Right lobe of liver (tissue), 6 donors: ENCODE measurements at places on chromosomes 2 and 18. TPM values are rescaled to one million over a fixed set of nuclear protein-coding genes. Genes with fewer than 3 reads are reported as not detected.

UGT1A9 gene
- 92.7 TPM for total RNA-seq

GRCh38 chr2:235804676-235805075 lies 310.8 kb downstream of the AGAP1 start:
- no peak for DNase-seq

TXNDC2 gene
- total RNA-seq, result not detected

DNA sequence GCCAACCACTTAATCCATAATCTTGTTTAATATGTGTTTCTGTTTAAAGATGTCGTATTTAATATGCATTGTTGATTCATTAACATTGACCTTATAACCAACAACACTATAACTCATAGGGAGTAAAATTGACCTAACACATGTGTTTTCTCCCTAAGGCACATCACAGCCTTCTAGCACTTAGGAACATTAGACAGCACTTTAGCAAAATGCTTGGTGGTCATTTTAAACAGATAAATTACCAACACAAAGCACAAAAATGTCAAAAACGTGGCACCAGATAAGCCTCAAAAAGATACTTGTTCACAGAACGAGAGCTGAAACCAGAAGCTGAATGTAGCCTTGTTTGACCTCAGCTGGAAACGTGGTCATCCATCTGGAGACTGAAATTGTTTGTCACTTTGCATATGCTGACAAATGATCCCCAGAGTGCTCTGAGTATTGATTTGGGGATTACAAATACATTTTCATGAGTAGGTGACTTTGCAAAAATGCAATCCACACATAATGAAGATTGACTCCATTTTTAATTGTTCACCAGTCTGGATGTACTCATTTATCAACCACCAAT lies 139.2 kb downstream of the CCDC102B start:
- DNase-seq, result no peak

SULT6B1 gene
- not detected for total RNA-seq

DNA sequence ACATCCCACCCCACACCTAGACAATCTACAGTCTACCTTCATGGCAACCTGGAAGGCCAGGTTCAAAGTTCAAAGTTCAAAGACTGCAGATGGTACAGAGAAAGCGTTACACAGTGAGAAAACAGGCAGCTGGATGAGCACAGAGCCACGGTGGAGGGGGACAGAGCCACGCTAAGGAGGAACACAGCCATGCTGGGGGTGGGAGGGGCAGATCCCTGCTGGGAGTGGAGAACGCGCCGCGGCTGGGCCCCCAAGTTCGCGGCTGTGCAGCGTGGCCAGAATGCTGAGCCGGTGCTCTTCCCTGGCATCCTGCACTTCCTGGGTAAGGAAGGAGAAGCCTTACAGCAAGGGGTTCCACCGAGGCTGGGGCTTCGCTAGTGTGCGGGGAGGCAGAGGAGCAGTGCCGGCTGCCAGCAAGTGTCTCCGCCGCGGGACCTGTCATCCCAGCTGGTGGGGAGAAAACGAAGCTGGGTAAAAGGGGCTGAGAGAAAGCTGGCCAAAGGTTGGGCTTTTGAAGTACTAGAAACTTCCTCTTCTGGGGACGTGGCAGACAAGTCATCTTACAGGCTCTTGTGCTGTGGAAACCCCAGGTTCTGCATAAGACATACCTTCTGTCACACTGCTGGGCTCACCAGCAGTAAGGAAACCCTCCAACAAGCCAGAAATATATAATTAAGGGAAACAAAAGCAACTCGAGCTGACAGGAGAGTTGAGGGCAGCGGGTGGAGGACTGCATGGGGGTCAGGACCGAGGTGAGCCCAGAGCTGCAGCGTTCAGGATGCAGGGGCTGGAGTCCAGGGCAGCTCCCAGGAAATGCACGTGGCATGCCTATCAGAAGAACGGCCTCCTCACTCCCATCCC lies 115.5 kb downstream of the HDAC4 start:
- DNase-seq, result no peak

DNA sequence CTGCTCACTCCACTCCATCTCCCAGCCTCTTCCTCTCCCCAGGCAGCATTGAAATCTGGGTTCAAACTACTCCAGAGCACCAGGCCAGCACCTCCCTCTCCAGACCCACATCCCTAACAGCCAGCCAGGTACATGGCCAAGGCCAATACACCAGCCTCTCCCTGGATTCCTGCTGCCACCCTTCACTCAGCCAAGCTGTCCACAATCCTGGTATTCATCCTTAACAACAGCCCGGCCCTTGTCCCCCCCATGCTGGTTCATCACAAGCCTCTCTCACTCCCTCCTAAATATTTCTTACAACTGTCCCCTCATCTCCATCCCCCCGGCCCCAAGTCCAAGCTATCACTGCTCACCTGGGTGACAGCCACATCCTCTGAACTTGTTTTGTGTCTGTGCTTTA lies 129.9 kb upstream of the HAAO start:
- no peak for DNase-seq

ANKMY1 gene
- total RNA-seq, result 9.1 TPM

GRCh38 chr18:33316146-33316587 lies 124.4 kb downstream of the CCDC178 start:
- DNase-seq, result no peak

GRCh38 chr2:138534791-138535190 lies 33.2 kb downstream of the SPOPL start:
- DNase-seq, result no peak

NCL gene
- 173 TPM for total RNA-seq

FHOD3 gene
- 0.44 TPM for total RNA-seq

CBLN2 gene
- total RNA-seq, result not detected

ARHGEF4 gene
- 0.44 TPM for total RNA-seq

PLB1 gene
- 1.9 TPM for total RNA-seq

DNA sequence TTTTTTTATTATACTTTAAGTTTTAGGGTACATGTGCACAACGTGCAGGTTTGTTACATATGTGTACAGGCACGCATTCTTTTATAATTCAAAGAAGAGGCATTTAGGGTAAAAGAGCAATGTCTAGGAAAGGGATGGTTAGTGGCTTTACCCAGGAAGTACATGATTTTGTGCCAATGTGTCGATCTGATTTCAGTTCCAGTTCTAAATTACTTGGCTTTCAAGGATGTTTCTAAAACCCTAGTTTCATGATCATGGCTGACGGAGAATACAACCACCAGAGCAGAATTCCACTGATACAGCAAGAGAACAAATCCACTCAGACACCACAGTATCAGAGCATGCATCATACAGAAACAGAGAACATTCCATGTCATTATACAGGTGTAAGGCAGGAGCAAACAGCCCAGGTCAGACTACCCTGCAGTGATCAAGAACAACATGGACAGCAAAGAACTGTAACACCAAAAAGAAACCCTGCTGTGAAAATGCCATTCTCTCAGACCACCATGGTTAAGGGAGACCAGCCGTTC lies 116.7 kb upstream of the STK17B start:
- no peak for DNase-seq

GRCh38 chr2:61529944-61530735 lies 8.0 kb downstream of the XPO1 start:
- DNase-seq, result no peak

ANKRD62 gene
- not detected for total RNA-seq

GRCh38 chr18:37270666-37271052 lies 294.9 kb downstream of the CELF4 start:
- no peak for DNase-seq

DNA sequence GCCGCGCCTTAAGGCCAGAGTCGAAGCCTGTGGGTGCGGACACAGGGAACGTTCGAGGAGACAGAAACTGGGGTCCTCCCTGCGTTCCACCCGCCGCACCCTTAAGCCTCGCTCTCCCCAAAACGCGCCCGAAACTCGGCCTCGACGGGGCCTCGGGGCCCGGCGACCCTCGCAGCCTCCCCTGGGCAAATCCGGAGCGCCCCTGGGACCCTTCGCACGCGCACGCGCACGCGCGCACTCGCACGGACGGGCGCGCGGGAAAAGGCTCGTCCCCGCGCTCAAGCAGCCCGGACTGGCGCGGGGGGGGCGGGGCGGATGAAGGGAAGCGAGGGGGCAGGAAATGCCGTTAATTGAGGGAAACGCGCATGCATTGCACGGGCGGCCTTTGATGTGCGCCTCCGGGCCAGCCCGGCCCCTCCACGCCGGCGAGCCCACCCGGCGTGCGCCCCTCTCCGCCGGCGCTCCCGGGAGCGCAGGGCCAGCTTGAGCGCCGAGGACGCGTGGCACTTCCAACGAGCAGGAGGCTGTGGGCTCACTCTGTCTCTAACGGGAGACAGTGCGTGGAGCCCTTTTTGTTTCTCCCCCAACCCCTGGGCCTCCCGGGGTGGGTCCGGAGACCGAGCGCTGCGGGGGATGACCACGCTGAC lies 5.4 kb upstream of the SALL3 start:
- no peak for DNase-seq

- DNase-seq, result no peak
Measured at GRCh38 chr2:34005901-34006300, 406.8 kb upstream of the FAM98A start.

DNA sequence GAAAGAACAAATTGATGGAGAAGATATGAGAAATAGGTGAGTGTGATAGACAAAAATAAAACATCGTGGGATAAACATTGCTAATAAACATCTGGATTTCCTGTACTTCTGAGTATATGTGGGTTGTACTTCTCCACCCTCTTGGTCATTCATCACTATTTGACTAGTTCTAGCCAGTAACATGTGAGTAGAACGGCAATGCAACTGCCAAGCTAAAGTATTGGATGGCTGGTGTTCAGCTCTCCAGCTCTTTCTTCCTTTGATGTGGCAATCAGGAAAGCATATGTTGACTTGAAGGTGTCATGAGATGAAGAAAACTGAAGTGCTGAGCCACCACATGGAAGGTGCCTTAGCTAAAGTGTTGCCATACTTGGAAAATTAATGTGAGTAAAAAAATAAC lies 144.9 kb downstream of the SCG2 start:
- DNase-seq, result no peak

TLX2 gene
- total RNA-seq, result not detected

C2orf80 gene
- not detected for total RNA-seq

DNA sequence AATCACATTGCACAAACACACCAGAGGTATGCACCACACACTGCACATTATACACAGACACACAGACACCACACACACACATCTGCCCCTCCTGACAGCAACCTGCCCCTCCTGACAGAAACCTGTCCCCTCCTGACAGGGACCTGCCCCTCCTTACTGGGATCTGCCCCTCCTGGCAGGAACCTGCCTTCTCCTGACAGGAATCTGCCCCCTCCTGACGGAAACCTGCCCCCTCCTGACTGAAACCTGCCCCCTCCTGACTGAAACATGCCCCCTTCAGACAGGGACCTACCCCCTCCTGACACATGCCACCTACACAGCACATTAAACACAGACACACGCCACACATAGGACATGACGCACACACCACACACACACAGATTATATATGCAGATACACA lies 88.9 kb downstream of the PXDN start:
- DNase-seq, result no peak

INHBB gene
- total RNA-seq, result 4.1 TPM

GRCh38 chr2:199219551-199219950 lies 238.2 kb downstream of the SATB2 start:
- DNase-seq, result no peak

- DNase-seq, result no peak
Measured at GRCh38 chr18:42274488-42275137, 319.6 kb downstream of the PIK3C3 start.

DNA sequence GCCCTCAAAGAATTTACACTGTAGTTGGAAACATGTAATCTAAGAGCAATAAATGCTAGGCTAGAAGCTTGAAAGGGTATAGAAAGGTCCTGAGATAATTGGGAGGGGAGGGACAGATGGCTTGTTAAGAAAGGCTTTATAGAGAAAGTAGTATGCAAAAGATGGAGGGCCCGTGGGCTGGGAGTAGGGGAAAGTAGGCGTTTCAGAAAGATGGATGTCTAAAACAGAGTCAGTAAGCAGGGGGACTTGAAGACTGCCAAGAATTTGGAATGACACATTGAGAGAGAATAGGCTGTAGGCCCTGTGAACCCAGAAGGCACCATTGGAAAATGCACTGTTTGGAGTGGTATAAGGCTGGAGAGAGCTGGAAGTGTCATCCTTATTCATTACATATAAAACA lies 822 bp downstream of the PSMG2 start:
- DNase-seq, result no peak

GRCh38 chr2:45962177-45962921 lies 310.9 kb downstream of the PRKCE start:
- peak; percentile 73 for DNase-seq

SERPINB10 gene
- total RNA-seq, result 0.24 TPM

- no peak for DNase-seq
Measured at GRCh38 chr2:47867205-47867604, 39.1 kb downstream of the FBXO11 start.

GRCh38 chr18:59454909-59455727 lies 96.1 kb upstream of the LMAN1 start:
- no peak for DNase-seq

GRCh38 chr2:160268151-160268781 lies 68.2 kb upstream of the ITGB6 start:
- no peak for DNase-seq

KCNS3 gene
- 3.5 TPM for total RNA-seq

KDSR gene
- total RNA-seq, result 58.5 TPM

DNA sequence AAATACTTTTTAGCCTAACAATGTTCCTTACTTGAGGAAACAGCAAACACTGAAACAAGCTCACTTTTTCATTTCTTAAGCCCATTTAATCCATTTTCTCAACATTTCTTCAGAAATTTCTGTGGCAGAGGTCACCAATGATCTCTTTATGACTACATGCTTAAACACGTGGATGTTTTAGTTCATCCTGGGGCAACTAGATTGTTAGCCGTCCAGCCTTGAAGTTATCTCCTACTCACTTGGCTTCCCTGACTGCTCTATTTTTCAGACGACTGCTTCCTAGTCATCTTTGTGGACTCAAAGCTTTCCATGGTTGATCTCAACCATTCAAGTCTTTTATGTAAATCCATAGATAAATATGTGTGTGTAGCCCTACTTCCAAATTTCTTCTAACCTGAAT lies 24.1 kb downstream of the CD302 start:
- DNase-seq, result no peak

DNA sequence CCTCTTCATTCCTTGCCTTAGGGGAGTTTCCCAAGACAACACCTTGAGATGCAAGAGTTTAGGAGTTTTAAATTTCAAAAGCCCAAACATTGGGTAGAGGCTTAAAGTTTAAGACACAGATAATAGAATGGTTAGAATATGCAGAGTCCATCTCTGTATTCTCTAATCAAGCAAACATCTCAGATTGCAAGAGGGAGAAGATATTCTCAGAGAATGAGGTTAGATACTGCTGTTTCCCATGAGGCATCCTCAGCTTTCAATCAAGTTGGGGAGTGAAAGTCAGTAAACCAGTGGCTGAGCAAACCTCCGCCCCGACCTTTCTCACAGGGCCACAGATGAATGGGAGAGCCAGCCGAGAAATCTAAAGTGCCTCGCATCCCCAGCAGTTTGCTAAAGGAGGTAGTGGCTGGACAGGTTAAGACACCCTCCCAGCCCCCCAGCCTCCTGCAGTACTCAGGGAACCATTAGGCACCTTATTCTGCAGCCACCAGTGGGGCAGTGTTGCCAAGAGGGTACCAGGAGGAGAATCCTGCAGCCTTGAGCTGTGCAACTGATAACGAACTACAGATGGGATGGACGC lies 30.0 kb downstream of the FBXO36 start:
- no peak for DNase-seq

- no peak for DNase-seq
Measured at GRCh38 chr2:2757764-2758163, 426.7 kb upstream of the MYT1L start.

GRCh38 chr18:13616041-13616440 lies 110.3 kb downstream of the FAM210A start:
- DNase-seq, result no peak
